ENCODE measurements at places on chromosomes 4 and X.

GRCh38 chrX:150486011-150486410, 82.4 kb upstream of the MTM1 start:
- peak; percentile 61 for DNase-seq

DNA sequence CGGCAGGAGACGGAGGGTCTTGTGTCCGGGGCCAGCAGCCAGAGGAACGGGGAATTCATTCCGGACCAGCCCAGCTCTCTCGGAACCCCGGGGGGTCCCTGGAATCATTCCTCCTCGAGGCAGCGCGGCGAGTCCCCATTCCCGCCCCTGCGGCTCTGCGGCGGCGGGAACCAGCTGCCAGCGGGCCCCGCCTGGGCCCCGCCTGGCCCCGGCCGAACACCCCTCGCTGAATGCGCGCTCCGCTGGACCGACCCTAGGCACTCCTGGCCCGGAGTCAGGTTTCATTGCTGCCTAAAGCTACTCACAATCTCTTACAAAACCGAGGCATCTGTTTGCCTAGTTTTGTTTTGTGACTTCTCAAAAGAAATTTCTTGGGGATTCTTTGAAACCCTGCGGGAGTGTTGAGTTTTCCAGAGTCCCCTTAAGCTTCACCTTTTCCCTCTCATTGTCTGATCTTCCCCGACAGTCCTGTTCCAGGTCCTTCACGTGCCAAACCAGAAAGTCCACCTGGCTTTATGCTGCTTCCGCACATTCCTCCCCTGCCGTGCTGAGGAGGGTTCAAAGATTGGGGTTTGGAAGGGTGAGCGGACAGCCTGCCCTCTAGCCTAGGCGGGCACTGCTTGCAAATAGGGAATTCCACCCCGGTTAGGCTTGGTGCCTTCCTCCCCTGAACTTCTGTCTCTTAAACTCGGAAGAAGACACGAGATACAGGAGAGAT, 789 bp downstream of the ARHGAP10 start:
- DNase-seq = peak; percentile 10

DNA sequence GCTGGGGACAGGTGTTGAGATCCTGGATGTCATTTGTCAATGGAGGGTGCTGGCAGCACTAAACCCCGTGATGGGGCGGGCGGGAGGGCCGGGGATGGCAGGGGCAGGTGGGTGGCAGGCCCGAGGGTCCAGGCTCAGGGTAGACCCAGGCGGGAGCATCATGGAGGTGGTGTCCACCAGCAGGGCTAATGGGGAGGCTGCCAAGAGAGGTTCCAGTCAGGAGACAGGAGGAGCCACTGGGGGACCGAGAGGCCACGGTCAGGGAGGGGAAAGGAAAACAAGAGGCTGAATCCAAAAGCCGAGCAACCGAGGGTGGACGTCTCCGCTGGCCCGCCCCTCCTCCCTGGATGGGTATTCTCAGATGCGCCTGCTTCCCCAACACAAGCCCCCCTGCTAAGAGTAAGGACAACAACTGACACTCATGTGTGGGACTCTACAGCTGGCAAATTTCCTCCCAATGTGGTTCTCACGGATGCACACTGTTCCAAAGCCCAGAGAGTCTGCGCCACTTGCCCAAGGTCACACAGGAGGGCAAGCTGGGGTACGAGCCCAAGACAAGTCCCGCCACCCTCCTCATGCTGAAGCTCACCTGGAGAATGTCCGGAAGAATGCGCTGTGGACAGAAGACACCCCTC, 132.0 kb downstream of the CPZ start:
- no peak for DNase-seq

DNA sequence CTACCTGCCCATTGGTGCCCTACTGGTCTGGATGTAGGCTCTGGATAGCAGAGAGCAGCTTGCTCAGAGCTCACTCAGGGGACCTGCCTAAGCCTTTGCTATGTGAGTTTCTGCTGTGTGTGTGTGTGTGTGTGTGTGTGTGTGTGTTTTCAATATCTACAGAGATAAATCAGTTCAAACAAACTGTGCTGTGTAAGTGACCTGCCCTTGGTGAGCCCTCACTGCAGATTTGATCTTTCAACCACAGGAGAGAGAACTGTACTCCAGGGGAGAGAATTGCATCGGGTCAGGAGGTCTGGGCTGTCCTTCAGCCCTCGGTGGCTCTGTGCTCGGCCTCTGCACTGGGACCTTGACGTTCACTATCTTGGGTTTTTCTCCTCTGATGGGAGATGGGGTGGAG, 35.0 kb upstream of the CDKN2AIP start:
- no peak for DNase-seq

GRCh38 chr4:123812066-123812390, 415.4 kb downstream of the SPRY1 start:
- DNase-seq = no peak

- DNase-seq = no peak
These were observed 328.8 kb downstream of the ADAM29 start for GRCh38 chr4:175246941-175247340.

- no peak for DNase-seq
These were observed 127.1 kb upstream of the SLC4A4 start for GRCh38 chr4:71211748-71212147.

DNA sequence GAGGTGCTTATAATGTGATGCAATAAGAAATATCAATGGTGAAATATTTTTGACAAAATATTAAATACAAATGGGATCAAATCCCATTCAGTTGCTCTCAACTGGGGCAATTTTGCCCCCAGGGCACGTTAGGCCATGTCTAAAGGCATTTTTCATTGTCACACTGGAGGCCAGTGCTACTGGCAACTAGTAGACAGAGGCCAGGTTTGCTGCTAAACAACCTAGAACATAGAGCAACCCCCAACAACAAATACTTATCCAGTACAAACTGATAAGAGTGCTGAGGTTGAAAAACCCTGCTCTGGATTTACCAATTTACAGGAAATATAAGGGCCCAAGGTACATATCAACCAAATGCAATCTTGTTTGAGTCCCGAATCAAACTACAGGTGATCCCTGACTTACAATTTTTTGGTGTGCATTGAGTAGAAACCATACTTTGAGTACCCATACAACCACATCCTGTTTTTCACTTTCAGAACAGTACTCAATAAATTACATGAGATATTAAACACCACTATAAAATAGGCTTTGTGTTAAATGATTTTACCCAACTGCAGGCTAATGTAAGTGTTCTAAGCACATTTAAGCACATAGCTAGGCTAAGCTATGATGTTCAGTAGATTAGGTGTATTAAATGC, 237.5 kb downstream of the HNRNPD start:
- DNase-seq = no peak

DNA sequence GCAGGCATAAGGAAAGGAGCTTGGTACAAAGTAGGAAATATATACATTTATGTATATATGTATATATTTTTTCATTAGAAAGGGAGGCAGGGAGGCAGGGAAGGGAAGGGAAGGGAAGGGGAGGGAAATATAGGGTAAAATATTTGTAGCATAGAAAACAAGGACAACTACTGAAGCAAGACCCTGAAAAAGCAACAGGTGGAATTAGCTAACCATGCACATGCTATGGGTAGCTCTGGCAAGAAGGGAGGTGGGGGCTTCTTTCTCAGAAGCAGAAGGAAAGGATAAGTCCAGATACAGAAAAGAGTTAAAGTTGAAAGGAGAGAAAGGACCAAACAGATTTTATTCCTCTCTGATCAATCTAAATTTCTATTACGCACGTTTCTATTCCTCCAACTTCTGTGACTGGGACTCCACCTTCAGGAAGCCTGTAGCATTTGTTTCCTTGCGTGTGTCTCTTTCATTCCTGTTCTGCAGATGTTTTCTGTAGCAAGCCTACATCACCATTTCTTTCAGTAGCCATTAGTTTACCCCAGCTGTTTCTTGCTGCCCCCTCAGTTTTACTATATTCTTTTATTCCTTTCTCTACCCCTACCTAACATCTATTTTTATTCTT, 82.9 kb downstream of the OR13H1 start:
- DNase-seq = peak; percentile 0
